Hematopoietic multipotent progenitor cell treated with erythropoietin and hydrocortisone succinate and interleukin-3 and kit ligand, for 15 days (in vitro differentiated cells): ENCODE measurements at places on chromosomes 3 and 15.

GRCh38 chr3:169498336-169498735 is 165.2 kb downstream of the MECOM start:
- no peak for DNase-seq

- no peak for DNase-seq
These were observed 448.5 kb downstream of the NAALADL2 start for GRCh38 chr3:175307642-175308041.

GRCh38 chr3:7307410-7307809 is 446.5 kb downstream of the GRM7 start:
- DNase-seq = no peak

GRCh38 chr15:80526556-80527340 is 122.6 kb downstream of the ARNT2 start:
- no peak for DNase-seq

DNA sequence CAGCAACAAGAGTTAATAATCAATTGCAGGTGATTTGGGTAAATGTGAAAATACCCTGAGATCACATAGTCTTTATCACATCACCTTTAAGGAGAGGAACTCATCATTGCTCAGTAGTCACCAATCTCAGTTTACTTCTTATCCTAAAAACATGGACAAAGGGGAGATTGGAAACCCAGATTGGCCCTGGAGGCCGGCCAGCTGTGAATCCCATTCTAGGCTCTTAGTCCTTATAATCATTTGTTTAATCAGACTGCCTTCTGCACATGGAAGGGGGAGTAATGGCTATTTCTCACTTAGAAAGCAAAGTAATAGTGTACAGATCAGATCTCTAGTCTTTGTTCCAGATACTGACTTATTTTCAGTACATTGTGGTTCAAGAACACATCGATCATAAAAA is 37.2 kb upstream of the CPB1 start:
- DNase-seq = no peak

DNA sequence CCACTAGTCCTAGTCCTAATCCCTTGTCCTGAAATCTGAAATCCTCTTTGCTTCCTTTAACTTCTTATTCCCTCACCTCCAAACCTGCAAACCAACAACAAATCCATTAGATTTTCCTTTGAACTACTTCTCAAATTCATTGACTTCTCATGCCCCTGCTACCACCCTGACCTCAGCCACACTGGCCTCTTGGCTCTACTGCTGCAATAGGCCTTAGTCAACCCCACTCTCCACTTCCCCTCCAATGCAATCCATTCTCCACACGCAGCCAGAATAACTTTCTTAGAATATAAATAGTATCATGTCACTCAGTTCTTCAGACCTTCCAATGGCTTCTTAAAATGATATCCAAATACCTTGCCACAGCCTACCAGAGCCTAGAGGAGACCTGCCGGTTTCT is 131.1 kb upstream of the GADL1 start:
- no peak for DNase-seq

- no peak for DNase-seq
These were observed 102.9 kb downstream of the SRGAP3 start for GRCh38 chr3:9146367-9147071.

- no peak for DNase-seq
These were observed 11.8 kb upstream of the MYO1E start for GRCh38 chr15:59384507-59384906.

DNA sequence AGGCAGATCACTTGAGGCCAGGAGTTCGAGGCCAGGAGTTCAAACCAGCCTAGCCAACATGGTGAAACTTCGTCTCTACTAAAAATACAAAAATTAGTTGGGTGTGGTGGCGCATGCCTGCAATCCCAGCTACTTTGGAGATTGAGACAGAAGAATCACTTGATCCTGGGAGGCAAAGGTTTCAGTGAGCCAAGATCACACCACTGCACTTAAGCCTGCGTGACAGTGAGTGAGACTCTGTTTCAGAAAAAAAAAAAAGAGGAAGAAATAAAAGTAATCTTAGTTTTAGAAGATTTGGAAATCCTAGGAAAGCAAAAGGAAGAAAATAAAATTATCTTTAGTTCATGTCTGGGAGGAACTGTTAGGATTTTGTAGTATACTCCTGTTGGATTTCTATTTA is 77.2 kb downstream of the IL12A start:
- DNase-seq = no peak

- DNase-seq = no peak
These were observed 52.0 kb downstream of the DNAJC13 start for GRCh38 chr3:132469326-132469725.

GRCh38 chr3:120560304-120561250 is 35.6 kb upstream of the NDUFB4 start:
- DNase-seq = no peak

DNA sequence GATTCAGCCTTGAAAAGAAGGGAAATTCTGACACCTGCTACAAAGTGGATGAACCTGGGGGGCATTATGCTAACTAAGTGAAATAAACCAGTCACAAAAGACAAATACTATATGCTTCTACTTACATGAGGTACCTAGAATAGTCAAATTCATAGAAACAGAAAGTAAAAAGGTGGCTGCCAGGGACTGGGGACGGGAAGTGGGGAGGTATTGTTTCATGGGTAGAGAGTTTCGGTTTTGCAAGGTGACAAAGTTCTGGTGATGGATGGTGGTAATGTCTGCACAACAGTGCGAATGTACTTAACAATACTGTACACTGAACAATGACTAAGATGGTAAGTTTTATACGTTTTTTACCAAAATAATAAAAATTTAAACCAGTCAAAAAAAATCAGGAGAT is 4.8 kb downstream of the IDH2 start:
- DNase-seq = peak; percentile 17

GRCh38 chr3:64600246-64600950 is 87.4 kb downstream of the ADAMTS9 start:
- DNase-seq = no peak

GRCh38 chr3:113263778-113264177 is 52.4 kb downstream of the BOC start:
- no peak for DNase-seq

DNA sequence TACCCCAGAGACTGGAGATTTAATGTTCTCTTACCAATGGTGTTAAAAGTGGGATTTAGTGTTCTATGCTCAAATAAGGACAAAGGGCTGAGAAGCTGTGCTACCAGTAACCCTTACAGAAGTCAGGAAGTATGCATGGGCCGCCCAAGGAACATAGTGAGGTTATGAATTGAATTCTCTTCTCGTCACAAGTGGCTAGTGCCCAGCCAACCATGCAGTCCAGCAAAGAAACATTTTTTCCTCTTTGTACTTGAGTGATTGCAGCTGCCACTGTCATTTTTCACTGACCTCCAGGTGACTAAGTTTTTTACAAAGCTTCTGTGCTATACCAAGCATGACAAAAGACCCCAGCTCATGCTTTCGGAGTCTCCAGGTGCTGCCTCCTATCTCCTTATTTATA is 110.6 kb upstream of the DCBLD2 start:
- DNase-seq = no peak

- DNase-seq = no peak
These were observed 3.7 kb downstream of the FSTL1 start for GRCh38 chr3:120446891-120447668.

DNA sequence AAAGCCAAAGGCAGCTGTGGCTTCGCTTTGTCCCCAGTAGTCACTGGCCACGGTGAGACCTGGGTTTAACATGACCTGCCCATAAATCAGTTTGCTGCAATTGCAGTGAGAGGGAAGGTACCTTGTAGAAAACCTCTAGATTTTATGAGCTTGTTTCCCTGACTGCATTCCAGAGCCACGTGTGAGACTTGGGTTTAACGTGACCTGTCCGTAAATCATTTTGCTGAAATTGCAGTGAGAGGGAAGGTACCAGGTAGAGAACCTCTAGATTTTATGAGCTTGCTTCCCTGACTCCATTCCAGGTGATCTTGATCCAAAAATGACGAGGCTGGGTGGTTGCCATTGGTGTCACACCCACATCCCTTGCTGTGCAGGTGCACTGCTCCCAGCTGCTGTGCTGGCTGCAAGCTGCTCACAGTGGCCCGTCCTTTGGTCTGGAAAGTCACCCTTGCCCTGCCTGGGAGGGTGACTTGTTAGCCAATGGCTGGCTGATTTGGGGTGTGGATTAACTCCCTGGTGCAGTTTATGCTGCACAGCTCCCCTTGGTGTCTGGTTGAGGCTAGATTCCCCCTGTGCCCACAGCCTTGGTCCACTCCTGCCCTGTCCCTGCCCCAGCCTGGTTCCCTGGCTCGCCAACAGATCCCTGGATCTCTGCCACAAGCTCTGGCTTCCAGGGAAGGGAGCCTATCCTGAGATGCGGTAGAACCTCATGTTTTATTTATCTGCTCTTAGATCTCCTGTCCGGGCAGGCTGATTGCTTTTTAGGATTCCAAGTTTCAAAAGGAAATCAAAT is 192.7 kb upstream of the CTDSPL start:
- DNase-seq = no peak

GRCh38 chr15:78372880-78373279 is 32.7 kb downstream of the CRABP1 start:
- DNase-seq = no peak

- DNase-seq = no peak
These were observed 899.8 kb downstream of the ROBO2 start for GRCh38 chr3:77939726-77940125.

DNA sequence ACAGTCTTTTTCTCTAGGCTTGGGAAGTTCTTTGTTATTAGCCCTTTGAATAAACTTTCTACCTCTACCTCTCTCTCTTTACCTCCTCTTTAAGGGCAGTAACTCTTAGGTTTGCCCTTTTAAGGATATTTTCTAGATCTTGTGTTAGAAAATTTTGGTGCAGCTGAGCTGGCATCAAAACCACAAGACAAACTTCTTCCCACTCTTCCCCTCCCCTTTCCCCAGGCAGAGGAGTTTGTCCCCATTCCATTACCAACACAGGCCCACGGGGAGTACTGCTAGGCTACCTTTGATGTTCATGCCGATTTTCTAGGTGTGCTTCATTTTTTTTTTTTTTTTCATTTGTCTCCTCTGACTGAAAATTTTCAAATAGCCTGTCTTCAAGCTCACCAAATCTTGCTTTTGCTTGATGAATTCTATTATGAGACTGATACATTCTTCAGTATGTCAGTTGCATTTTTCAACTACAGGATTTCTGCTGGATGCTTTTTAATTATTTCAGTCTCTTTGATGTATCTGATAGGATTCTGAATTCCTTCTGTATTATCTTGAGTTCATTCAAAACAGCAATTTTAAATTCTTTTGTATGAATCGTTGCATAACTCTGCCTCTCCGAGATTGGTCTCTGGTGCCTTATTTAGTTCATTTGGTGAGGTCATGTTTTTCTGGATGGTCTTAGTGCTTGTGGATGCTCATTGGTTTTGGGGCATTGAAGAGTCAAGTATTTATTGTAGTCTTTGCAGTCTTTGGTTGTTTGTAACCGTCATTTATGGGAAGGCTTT is 112.0 kb downstream of the UBE2E2 start:
- no peak for DNase-seq

- DNase-seq = no peak
These were observed 337.3 kb upstream of the SGO1 start for GRCh38 chr3:20523293-20523692.

- DNase-seq = no peak
These were observed 2.9 kb downstream of the NAA50 start for GRCh38 chr3:113743006-113743630.

DNA sequence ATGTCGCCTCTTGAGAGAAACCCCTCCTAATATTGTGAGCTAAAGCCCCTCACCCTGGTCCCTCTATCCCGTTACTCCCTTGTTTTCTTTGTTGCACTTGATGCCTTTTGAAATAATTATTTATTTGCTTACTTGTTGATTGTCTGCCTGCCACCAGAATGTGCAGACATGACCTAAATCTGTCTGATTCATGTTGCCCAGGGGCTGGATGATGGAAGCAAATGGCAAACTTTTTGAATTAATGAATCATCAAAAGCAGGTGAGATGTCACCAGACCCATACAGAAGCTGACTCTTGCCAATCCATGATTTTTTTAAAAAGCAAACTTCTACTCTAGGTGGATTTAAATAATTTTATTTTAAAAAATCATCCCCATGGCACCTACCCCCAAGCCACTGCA is 49.3 kb downstream of the GRIP2 start:
- DNase-seq = no peak

GRCh38 chr3:141575879-141576743 is 89.3 kb downstream of the RASA2 start:
- DNase-seq = peak; percentile 24

DNA sequence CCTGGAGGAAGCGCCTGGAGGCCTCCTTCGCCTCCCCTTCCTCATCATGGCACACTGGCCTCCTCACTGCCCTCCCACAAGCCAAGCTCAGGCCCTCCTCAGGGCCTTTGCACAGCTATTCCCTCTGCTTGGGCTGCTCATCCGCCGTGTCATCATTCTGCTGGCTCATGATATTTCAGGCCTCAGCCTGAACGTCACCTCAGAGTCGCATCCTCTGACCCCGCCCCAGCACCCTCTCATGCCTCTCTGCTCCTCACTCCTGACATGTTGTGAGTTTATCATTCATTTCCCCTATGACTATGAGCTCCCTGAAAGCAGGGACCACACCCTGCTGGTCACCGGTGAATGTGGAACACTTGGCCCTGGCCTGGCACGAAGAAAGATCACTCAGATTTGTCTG is 20.7 kb upstream of the POC1A start:
- peak; percentile 54 for DNase-seq

DNA sequence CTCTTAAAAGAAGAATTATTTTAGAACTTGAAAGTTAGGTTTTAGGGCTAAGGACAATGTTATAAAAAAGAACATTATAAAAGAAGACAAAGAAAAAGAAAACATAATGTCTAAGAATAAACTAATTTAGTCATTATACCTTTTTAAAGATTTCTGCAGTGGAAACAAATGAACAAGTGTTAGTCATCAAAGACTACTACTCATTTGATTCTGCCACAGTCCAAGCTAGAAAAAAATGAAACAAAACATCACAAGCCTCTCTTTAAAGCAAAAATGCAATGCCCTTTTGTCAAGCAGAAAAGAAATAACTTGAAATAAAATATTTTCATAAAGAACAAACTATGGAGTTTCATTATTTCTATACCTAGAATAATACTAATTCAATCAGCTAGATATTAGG is 102.0 kb downstream of the TBC1D5 start:
- DNase-seq = no peak

DNA sequence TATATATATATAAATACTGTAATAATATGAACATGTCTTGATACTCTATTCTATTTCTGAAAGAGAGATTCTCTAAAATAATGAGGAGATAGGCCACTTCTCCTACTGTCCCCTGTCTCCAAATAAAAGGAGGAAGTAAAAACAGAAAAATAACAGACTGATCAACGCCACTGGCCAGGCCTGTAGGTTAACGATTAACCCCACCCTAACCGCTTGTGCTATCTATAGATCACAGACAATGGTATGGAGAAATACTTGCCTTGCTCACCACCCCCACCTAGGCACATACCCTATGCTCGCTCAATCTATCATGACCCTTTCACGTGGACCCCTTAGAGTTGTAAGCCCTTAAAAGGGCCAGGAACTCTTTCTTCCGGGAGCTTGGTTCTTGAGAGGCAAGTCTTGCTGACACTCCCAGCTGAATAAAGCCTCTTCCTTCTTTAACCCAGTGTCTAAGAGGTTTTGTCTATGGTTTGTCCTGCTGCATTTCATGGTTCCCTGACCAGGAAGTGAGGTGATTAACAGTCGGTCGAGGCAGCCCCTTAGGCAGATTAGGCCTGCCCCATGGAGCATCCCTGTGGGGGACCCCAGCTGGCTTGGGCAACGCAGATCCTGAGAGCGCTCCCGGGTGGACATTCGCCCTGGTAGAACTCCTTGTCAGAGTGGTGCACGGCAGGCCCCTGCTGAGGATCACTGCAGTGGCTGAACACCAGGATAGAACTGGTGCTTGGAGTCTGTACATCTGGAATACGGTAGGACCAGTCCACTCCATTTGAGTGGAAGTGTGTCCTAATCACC is 521.8 kb upstream of the CNTN3 start:
- no peak for DNase-seq

GRCh38 chr3:183802989-183803388 is 22.4 kb downstream of the MAP6D1 start:
- DNase-seq = no peak
